Activated CD8-positive, alpha-beta memory T cell treated with anti-CD3 and anti-CD28 coated beads for 48 hours (primary cell): ENCODE measurements at places on chromosomes 5 and 9.

DNA sequence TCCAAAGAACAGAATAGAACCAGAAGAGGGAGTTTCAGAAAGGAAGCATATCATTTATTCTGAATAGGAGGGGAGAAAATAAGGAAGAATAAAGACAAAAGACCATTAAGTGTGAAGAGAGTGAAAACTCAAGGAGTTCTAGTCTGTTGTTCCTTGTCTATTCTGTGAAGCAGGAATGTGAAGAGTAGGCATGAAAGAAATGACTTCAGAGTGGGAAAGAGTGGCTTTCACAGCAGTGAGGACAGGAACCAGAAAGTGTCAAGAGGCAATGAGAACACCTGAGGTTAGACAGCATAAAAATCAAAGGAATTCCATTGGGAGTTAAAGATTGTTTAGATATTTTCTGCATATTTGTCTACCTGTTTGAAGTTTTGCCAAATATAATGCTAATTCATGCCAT lies 768.8 kb upstream of the GRAMD2B start:
- DNase-seq, result no peak

DNA sequence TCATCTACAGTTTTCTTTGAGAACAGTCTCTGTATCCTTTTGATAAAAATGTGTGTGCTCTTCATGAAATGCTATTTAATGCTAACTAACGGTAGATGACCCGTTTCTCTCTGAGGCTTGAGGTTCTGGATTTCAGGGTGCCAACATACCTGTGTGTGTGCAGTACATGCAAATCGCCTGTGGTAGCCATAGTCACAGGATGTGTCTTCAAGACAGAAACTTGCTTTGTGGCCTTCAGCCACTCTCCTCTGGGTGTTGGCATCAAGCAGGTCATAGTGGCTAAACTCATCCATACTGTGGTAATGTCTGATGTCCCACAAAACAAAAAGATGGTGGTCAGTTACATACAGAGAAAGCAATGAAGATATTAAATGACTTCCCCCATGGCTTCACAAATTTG lies 4.2 kb downstream of the LOX start:
- DNase-seq, result no peak

DNA sequence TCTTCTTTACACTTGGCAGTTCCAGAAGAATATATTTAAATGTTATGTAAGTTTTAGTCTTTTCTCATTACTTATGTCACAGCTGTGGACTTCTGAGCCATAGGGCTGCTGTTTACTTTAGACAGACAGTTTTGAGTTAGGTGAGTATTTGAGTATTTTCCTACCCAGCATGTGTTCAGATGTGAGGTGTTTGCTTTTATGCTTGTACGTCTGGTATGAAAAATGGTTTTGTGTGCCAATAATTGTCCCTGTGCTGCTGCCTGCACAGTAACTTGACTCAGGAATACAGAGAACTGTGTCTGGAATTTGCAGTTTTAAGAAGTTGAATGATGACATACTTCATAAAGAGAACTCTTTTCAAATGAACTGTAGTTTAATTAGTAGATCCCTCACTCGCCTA lies 20.8 kb downstream of the MEGF10 start:
- no peak for DNase-seq

- DNase-seq, result no peak
These were observed 300.0 kb downstream of the YTHDC2 start for GRCh38 chr5:113813466-113813865.

GRCh38 chr9:77911928-77912327 lies 119.7 kb downstream of the GNAQ start:
- DNase-seq, result no peak
